ENCODE measurements at places on chromosomes 7 and 10.

DNA sequence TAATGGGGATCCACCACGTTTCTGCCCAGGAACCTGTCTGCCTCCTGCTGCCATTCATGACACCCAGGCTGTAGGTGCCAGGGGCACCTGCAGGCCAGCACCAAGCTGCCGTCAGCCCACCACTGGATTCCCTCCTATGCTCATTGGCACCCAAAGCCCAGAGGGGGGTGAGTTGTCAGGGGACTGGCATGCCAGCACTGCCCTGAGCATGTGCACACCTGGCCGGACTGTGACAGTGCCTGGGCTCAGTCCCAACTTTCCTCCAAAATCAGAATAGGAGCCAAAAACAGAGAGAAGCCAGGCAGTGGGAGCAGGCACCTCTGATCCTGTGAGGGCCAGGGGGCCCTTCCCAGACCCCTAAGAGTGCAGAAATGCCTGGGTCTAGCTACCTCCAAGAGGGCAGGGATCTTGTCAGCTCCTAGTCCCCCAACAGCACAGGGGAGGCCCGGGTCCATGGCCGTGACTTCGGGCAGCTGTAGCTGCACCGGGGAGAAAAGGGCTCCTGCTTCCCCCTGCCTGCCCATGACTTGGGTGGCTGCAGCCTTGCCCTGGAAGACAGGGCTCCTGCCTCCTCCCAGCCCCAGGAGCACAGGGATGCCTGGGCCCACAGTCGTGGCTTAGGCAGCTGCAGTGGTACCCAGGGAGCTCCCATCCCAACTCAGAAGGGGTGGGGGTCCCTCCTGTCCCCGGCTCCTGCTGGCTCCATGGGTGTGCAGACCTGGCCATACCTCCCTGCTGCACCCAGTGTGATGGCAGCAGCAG, 249.8 kb upstream of the DKK1 start:
- no peak for DNase-seq

DNA sequence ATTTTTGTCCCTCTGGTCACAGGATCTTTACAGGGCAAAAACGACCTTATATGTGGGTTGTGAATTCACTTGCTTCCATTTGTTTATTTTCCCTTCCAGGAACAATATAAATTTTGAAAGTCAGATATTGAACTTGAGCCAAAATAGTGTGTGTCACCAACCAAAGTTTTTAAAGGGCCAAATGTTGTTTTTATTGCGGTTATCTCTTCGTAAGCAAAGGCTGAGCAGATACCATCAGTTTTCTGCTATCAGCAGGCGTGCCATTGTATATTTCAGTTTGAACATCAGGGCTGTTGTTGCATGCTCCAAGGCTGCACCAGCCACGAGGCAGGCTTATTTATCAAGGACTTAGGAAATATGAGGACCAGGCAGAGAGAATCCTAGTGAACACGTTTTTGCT, 160.3 kb downstream of the PAXIP1 start:
- no peak for DNase-seq

GRCh38 chr10:119177708-119178371, 772 bp downstream of the PRDX3 start:
- no peak for DNase-seq

DNA sequence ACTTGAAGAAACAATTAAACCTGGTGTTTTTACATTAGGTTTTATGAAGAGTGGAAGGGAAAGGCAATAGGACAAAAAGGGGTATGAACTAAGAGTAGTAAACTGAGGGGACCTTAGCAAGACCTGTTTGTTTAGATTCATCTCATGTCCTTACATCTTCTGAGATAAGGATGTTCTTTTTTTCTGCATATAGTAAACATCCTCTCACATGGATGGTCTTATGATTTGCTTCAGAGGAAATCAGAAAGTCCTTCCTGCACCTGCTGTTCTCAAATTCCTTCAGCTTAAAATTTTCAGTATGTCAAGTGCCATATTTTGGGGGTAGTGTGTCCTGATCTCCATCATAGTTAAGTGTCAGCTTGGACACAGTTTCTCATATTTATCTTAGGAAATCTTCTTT, 232.6 kb downstream of the ADK start:
- DNase-seq = no peak

DNA sequence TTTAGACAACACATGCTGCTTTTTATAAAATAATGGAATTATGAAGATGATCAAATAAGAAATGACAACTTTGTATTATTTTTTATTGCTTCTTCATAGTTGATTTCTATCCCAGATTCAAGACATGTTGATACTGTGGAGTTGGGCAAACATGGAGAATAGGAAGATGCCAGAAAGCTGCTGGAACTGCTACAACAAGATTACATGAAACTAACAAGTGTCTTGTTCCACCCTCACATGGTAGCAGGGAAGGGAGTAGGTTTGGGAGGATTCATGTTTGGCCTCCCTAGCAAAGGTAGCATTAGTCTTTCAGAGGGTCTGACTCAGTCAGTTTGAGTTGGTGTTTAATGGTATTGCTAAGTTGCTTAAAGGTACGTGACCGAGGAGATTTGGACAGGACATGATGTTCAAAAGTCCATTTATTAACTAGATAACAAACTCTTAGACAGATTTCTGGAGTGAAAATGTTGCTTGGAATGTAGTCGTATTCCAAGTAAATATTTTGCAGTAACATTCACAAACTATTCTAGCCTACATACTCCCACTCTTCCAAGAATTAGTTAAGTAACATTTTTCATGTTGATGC, 33.1 kb downstream of the PRR15 start:
- no peak for DNase-seq

DNA sequence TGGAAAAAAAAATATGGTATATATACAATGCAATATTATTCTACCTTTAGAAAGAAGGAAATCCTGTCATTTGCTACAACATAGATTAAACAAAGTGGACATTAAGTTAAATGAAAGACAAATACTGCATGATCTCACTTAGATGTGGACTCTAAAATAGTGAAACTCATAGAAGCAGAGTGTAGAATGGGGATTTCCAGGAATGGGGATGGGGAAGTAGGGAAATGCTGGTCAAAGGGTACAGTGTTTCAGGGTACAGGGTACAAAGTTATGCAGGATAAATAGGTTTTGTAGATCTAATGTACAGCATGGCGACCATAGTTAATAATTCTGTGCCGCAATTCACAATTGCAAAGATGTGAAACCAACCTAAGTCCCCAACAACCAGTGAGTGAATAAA, 385.5 kb downstream of the SFMBT2 start:
- DNase-seq = no peak

GRCh38 chr7:80151274-80151665, 16.6 kb downstream of the GNAI1 start:
- no peak for DNase-seq

GRCh38 chr10:131982185-131982756, 548 bp upstream of the BNIP3 start:
- no peak for DNase-seq

DNA sequence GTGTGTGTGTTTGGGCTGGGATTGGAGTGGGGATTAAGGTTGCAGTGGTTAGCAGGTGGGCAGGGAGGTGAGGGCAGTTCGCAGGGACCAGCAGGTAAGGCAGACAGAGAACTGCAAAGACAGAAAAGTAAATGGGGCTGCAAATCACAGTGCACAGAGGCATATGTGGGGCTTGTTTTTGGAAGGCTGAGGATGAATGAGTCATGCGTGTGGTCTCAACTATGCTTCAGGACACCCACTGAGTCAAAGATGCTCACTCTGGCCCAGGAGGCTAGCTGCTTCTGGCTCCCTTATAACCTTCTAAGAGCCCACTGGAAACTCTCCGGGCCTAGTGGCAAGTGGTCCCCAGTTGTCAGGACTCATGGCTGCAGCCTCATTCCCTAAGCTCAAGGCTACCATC, 118.2 kb downstream of the ZNF248 start:
- DNase-seq = no peak

DNA sequence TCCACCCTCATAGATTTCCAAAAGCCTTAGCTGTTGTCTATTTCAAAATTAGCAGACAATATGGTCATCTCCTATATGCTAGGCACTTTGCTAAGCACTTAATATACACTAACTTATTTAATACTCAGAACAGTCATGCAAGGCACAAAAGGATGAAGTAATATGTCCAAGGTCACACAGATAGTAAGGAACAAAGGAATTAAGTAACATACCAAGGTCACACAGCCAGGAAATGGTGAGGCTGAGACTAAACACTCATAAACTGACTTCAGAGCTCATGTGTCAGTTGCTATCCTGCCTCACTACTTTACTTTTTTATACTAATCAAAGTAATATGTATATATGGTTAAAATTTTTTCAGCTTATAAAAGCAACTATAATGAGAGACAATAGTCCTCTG, 23.6 kb upstream of the HIBADH start:
- DNase-seq = no peak

GRCh38 chr7:104983076-104983577, 30.9 kb upstream of the KMT2E start:
- DNase-seq = no peak

DNA sequence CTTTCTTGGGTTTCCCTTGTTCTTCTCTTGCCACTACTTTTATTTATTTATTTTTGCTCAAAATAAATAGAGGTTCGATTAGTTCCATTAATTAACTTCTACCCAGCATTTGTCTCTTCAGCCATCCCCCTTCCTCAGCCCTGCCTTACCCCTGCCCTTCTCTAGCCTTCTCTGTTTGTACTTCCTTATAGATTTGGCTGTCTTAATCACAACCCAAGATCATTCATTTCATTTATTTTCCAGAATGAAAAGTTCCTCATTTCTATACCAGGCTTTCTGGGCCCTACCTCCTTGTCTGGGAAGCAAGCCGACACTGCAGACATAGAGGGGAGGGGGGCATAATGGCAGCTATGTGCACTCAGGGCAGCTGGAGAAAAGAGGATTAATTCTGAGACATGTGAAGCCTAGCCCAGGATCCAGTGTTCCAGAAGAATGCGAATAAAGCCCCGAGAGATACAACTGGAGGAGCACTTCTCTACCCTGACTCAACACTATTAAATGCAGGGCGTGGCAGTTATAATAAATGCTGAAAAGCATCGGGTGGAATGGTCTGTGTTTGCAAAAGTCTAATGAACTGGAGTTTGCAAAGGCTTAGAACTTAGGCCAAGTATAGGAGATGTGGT, 6.4 kb upstream of the PDCD4 start:
- no peak for DNase-seq

- DNase-seq = no peak
Observed at GRCh38 chr7:44966731-44967538, 11.9 kb downstream of the MYO1G start.

GRCh38 chr10:60508831-60509230, 119.2 kb upstream of the ANK3 start:
- DNase-seq = no peak

DNA sequence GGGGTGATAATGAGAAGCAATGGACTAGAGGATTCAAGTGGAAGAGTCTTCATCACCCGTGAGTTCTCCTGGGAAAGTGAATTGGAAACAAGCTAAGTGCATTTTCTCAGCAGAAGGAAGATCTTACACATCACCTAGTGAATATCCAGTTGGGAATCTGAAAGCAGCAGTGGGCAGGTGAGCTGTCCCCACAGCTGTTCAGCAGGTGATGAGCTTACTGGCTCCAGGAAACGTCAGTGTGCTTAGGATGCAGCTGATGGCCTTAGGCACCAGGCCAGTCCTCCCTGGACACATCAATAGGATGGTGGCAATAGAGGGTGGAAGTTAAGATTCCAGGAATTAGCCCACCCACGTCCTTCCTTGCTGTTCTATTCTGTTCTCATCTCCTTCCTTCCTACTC, 66.7 kb downstream of the NOD1 start:
- DNase-seq = no peak

DNA sequence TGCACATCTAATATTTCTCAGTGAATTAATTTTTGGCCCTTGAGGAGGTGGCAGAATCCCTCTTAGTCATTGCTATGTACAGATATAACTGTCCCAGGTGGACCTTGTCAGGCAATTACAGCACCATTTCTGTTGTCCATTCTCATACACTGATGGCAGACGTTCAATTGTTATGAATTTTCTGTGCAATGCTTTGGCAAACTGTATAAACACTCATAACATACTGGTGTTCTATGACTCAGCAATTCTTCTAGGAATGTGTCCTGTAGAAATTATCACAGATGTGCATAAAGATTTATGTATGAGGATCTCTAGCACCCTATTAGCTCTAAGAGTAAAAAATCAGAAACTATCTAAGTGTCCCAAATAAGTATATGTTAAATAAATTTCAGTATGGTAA, 80.8 kb downstream of the DNAJB9 start:
- no peak for DNase-seq

- DNase-seq = no peak
Observed at GRCh38 chr7:108724251-108725100, 154.8 kb downstream of the DNAJB9 start.

DNA sequence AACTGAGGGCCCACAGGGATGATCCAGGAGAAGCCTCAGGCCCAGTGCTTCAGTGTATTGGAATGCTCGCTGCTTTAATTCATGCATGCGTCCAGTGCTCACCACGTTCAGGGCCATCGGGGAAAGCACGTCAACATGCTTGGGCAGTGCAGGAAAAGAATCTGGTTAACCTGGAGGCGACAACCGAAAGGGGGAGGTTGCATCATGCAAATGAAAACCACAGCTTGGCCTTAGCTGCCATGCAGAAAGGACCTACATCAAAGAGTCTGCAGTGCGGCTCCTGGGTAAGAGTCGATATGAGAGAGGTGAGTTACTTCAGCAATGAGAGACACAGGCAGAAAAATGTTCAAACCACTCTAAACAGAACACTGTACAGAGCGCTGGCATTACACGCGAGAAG, 440.1 kb downstream of the KCNMA1 start:
- no peak for DNase-seq

DNA sequence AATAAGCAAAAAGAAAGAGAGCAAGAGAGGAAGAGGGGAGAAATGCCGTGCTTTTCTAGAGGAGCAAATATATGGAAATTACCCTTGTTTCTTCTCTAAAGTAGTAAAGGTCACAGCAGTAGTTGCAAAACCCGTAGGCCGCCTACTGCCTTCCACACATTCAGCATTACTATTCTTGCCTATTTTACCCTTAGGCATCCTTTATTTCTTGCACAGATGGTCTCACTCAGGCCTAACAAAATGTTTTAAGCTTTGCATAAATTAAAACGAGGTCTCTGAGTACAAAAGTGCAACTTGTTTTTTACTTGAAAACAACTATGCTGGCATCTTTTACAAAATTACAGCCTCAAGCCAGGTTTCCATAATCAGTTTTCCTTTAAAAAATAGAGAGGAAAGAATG, 644.6 kb downstream of the AUTS2 start:
- DNase-seq = no peak

- no peak for DNase-seq
Observed at GRCh38 chr10:17085011-17085725, 44.4 kb downstream of the CUBN start.

GRCh38 chr10:43384252-43385221, 13.1 kb downstream of the FXYD4 start:
- DNase-seq = no peak

DNA sequence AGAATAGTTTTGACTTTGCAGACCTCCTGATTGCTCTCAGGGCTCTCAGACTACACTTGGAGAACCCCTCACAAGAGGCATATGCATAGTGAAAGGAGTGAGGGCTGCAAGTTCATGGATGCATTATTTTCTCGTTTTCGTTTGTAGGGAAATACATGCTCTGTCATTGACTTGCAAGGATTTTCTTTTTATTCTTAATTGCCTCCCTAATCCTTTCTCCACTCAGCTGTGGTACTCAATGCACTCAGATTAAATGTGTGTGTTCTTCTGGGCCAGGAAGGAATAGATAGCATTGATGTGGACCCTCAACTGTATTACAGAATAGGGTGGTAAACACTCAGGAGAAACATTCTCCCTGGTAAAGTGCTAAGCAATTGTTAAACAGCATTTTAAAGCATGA, 188.7 kb downstream of the CACNB2 start:
- DNase-seq = no peak
